ENCODE measurements at places on chromosomes 1 and 21.

DNA sequence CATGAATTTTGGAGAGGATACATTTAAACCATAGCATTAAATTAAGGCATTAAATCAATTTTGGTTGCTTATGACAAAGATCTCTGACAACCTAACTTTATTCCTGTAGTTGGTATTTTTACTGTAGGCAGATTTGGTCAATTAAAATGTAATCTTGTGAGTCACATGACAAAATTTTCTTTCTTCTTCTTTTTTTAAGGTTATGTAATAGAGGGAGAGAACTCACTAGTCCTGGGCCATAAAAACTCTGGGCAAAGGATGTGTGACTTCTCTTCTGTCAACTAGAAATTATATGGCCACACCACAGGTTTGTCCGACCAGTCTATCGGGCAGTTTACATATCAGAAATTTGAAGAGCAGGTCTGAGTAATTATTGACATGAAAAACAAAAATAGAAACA lies 181.4 kb downstream of the RYR2 start:
- no peak for DNase-seq

- DNase-seq, result peak; percentile 11
Observed at GRCh38 chr1:10693497-10694273, 102.8 kb downstream of the CASZ1 start.

DNA sequence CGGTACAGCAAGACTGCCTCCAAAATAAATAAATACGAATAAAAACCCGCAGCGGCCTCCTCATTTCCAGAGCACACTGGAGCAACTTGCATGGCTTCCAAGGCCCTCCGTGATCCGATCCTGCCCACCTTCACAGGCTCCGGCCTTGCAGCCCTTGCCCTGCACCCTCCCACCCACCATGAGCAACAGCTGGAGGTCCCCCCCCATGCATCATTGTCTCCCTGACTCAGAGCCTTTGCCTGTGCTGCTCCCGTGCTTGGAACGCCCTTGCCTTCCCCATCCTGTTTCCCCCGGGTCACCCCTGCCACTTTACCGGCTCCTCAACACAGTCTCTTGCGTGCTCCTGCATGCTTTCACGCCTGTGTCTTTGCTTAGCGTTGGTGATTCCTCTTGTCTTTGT lies 71.0 kb upstream of the ANGPTL1 start:
- peak; percentile 11 for DNase-seq

- DNase-seq, result no peak
Observed at GRCh38 chr1:246092136-246092535, 414.9 kb downstream of the SMYD3 start.

DNA sequence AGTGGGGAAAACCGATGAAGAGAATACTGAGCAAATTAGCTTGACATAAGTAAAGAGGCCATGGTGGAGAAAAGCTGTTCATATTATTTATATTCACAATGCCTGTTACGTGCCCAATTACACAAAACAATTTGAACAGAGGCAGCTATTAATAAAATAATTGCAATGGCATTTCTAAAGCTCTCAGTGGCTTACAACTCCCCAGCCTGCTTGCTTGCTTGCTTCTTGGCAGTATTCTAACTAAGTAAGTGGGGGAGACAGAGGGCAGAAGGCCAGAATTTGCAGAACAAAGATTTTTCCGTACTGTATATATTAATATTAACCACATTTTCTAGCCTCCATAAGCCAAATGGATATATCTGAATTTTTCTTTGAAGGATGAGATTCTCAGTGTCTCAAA lies 12.9 kb downstream of the PTPN14 start:
- DNase-seq, result peak; percentile 42
